CD4-positive, alpha-beta T cell treated with Interleukin-21 for 1 hour (primary cell): ENCODE measurements at places on chromosomes 16 and 17.

- no peak for DNase-seq
These were observed 35.4 kb downstream of the TBCD start for GRCh38 chr17:82787081-82787848.

DNA sequence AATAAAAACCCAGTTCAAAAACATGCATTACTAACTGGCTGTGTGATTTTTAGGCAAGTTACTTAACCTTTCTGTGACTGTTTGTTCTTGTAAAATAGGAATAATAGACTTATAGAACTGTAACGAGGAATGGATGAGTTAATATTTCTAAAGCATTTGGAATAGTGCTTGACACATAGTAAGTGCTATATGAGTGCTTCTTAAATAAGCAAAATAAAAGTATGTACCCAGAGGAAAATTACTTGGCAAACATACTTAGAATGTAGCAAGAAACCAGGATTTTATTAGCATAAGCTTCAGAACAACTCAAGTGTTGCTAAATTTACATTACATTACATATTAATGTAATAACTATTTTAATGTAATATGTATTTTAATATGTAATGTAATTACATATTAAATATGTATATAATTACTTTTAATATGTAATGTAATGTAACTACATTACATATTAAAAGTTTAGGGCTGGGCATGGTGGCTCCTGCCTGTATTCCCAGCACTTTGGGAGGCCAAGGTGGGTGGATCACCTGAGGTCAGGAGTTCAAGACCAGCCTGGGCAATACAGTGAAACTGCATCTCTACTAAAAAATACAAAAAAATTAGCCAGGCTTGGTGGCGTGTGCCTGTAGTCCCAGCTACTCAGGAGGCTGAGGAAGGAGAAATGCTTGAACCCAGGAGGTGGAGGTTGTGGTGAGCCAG lies 14.2 kb downstream of the NFAT5 start:
- no peak for DNase-seq

- DNase-seq, result no peak
These were observed 3.8 kb downstream of the PMP22 start for GRCh38 chr17:15261258-15261801.

- no peak for DNase-seq
These were observed 89.9 kb downstream of the IRF8 start for GRCh38 chr16:85988723-85989313.

GRCh38 chr17:74599023-74599399 lies 6.9 kb upstream of the CD300LD start:
- DNase-seq, result no peak

DNA sequence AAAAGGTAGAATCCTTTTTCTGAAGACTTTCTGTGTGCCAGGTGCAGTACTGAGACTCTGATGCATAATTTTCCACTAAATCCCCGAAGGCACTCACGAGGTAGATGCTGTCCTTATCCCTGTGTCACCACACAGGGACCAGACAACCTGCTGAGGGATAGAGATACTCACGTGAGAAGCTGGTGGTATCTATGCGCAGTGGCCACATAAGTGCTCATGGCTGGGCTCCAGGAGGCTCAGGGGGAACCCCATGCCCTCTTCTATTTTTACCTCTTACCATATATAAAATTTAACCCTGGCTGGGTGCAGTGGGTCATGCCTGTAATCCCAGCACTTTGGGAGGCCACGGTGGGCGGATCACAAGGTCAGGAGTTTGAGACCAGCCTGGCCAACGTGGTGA lies 38.3 kb downstream of the NT5M start:
- no peak for DNase-seq

DNA sequence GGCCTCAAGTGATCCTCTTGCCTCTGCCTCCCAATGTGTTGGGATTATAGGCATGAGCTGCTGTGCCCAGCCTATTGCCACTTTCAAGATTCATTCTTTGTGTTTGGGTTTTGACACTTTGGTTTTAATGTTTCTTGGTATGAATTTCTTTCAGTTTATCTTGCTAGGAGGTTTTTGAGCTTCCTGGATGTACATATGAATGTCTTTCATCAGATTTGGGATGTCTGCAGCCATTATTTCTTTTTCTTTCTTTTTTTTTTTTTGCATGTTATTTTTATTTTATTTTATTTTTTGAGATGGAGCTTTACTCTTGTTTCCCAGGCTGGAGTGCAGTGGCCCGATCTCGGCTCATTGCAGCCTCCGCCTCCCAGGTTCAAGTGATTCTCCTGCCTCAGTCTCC lies 18.5 kb downstream of the MRPL45 start:
- DNase-seq, result no peak

GRCh38 chr16:27576729-27577128 lies 26.8 kb downstream of the KATNIP start:
- DNase-seq, result no peak
